ENCODE measurements at places on chromosomes 16 and 17.
A peak's percentile ranks its signal among the peaks of the same experiment; 100 is the strongest.

DNA sequence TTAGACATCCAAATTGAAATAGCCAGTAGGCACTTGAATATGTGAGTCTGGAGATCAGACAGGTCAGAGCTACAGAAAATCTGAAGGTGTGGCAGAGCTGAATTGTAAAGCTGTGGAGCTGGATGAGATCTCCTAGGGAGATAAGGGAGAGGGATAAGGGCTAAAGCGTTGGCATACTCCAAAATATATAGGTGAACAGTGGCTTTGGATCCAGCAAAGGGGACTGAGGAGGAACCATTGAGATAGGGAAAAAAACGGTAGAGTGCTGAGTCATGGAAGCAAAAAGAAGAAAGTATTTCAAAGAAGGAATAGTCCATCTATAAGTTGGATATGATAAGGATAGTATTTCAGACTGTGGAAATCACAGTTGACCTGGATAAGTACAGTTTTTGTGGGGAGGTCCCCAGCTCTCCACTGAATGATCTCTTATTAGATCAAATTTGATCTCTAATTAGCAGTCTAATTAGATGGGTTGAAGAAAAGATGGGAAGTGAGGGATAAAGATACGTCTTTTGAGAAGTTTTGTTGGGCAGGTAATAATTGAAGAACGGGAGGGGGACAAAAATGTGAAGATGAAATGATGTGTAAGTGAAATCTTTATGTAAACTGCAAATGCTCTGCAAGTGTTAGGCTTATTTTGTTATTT, 587 bp upstream of the DBF4B start:
- H3K27ac ChIP-seq, result peak overlapping the region; percentile 80
- H3K27me3 ChIP-seq, result no peaks in the 10 kb centered on the region
- peak overlapping the region; percentile 99 for H3K4me3 ChIP-seq
- H3K36me3 ChIP-seq, result no peaks in the 10 kb centered on the region
- H3K4me1 ChIP-seq, result peaks cover 13% of the 10 kb centered on the region
- peak; percentile 39 for DNase-seq

- H3K4me1 ChIP-seq, result no peaks in the 10 kb centered on the region
- H3K4me3 ChIP-seq, result no peak overlapping the region
- no peak for DNase-seq
- peaks cover 28% of the 10 kb centered on the region for H3K36me3 ChIP-seq
- H3K27me3 ChIP-seq, result no peaks in the 10 kb centered on the region
These were observed 32.9 kb downstream of the SMYD4 start for GRCh38 chr17:1796800-1797199.

GRCh38 chr16:78326731-78327130, 227.3 kb downstream of the WWOX start:
- H3K36me3 ChIP-seq, result no peaks in the 10 kb centered on the region
- H3K27ac ChIP-seq, result no peak overlapping the region
- no peak overlapping the region for H3K4me3 ChIP-seq
- no peaks in the 10 kb centered on the region for H3K27me3 ChIP-seq
- peaks cover 12% of the 10 kb centered on the region for H3K4me1 ChIP-seq

GRCh38 chr16:47142486-47142820, 1.3 kb downstream of the NETO2 start:
- H3K27me3 ChIP-seq, result peaks cover 41% of the 10 kb centered on the region
- DNase-seq, result peak; percentile 47
- peaks cover 9% of the 10 kb centered on the region for H3K4me1 ChIP-seq
- H3K4me3 ChIP-seq, result peak overlapping the region; percentile 69

- no peak overlapping the region for H3K4me3 ChIP-seq
- H3K27me3 ChIP-seq, result no peaks in the 10 kb centered on the region
These were observed 392.4 kb upstream of the GOT2 start for GRCh38 chr16:59126486-59126885.

DNA sequence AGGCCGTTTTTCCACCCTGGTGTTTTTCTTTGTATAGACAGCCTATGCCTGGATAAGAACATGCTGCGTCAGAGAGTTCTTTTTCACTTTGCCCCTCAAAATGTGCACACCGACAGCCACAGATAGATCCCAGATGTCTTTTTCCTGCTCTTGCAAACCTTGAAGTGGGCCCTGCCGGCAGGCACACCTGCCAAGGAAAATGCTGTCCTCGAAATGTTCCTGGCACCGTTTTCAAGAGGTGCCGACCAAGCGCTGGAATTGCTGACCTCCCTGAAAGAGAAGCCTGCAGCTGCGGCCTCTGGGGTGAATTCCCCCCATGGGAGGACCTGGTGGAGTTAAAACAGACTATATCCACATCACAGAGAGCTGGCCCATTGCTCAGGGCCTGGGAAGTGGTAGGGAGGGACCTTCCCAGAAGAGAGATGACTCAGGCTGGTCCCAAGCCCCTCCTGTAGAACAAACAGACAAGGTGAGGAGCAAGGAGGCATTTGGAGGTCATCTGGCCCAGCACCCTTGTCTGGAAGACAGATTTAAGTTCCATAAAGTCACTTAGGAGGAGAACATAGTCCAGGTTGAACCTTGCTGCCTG, 668.1 kb downstream of the MAF start:
- DNase-seq, result no peak
- no peaks in the 10 kb centered on the region for H3K4me1 ChIP-seq
- H3K27ac ChIP-seq, result no peak overlapping the region
- no peak overlapping the region for H3K4me3 ChIP-seq

DNA sequence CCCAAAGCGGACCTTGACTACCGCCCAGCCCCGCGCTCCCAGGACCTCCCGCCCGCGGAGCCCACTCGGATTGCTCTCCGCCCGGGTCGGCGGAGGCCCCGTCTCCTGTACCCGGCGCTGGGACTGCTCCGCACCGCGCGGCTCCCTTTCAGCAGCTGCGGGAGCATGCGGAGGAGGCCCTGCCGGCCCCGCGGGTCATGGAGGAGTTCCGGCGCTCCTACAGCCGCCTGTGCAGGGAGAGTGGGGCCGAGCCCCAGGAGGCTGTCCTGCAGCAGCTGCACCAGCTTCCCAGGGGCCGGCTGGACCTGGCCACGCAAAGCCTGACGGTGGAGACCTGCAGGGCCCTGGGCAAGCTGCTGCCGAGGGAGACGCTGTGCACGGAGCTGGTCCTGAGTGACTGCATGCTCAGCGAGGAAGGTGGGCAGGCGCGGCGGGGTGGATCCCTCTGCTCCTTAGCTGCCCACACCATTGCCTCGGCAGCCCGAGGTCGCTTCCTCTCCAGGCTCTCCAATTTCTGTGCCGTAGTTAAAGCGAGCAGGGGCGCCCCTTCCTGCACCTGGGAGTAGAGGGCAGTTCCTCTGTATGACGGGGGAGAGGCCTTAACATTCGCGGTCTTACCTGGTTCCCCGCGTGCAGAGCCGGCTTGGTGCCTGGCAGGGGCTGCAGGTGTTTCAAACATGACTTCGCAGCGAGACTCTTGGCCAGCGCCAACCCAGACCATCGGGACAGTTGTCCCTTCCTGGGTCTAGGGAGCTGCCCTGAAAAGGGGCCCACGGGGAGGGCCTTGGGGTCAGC, 539 bp downstream of the LRRC45 start:
- peak overlapping the region; percentile 79 for H3K4me3 ChIP-seq
- peaks cover 8% of the 10 kb centered on the region for H3K36me3 ChIP-seq
- no peaks in the 10 kb centered on the region for H3K27me3 ChIP-seq
- no peaks in the 10 kb centered on the region for H3K4me1 ChIP-seq
- no peak overlapping the region for H3K27ac ChIP-seq
- no peak for DNase-seq

All from common myeloid progenitor, CD34-positive (primary cell).